ENCODE measurements at places on chromosomes 2 and 18.

GRCh38 chr2:128809880-128810279 is 491.2 kb upstream of the HS6ST1 start:
- DNase-seq, result no peak

GRCh38 chr2:218396688-218397462 is 2.8 kb upstream of the CTDSP1 start:
- DNase-seq, result no peak

DNA sequence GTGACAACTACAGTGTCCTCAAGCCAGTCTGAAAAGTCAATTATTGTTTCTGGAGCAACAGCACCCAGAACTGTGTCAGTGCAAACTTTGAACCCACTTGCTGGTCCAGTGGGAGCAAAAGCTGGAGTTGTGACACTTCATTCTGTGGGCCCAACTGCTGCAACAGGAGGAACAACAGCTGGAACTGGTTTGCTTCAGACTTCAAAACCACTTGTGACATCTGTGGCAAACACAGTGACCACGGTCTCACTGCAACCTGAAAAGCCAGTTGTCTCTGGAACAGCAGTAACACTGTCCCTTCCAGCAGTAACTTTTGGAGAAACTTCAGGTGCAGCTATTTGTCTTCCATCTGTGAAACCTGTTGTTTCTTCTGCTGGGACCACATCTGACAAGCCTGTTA is 59.8 kb downstream of the TAF4B start:
- DNase-seq, result no peak

- no peak for DNase-seq
These were observed 155.2 kb downstream of the GALNT1 start for GRCh38 chr18:35736696-35737095.

- DNase-seq, result no peak
These were observed 185.9 kb downstream of the CDH7 start for GRCh38 chr18:65936678-65937077.

- no peak for DNase-seq
These were observed 43.7 kb downstream of the WIPF1 start for GRCh38 chr2:174553811-174554493.

DNA sequence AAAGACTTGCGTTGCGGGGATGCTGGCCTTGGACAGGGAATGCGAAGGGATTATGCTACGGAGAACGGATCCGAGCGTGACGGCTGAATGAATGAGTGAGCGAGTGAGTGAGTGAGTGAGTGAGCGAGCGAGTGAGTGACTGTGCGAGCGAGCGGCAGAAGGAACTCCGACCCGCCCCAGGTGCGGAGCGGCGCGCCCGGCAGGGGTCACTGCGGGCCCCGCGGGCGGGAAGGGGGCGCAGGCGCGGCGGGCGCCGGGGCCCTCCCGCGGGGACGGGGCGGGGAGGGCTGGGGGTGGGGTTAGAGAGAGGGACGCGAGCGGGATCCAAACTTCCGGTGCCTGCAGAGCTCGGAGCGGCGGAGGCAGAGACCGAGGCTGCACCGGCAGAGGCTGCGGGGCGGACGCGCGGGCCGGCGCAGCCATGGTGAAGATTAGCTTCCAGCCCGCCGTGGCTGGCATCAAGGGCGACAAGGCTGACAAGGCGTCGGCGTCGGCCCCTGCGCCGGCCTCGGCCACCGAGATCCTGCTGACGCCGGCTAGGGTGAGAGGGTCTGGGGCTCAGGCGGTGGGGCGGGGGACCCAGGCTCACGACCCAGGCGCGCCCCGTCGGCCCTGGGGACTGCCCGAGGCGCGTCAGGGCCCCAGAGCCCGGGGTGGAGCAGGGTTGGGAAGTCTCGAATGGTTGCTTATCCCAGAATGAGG is at the start of gene ITM2C:
Gene ITM2C, plus strand, starts transcription at position 338 of the 702 bp plus-strand sequence. Its CDS starts 84 bp downstream, at position 422.
- no peak for DNase-seq

DNA sequence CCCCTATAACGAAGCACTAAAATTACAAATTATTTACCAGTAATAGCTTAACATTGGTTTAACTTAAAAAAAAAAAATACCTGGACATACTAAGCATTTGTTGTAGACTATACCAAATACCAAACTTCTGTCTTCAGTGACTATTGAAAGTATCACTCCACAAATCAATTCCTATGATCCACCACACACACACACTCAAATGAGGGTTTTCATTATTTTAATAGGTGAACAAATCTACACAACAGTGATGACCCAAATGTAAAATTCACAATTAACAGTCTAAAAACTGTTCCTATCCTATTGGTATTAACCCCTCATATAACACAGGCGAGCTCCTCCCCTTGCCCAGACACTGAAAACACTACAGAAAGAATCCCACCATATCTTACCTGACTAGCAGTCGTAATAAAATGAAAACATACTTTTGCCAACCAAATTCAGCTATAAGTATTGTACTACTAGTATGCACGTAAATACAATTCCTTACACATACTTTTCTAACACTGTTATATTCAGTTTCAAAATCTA is 2.5 kb downstream of the SP3 start:
- DNase-seq, result no peak

- no peak for DNase-seq
These were observed 106.0 kb upstream of the TAF1B start for GRCh38 chr2:9737053-9737875.

GRCh38 chr2:67489396-67489795 is 92.3 kb downstream of the ETAA1 start:
- DNase-seq, result no peak

- DNase-seq, result no peak
These were observed 30.6 kb downstream of the SCN3A start for GRCh38 chr2:165173215-165173614.

DNA sequence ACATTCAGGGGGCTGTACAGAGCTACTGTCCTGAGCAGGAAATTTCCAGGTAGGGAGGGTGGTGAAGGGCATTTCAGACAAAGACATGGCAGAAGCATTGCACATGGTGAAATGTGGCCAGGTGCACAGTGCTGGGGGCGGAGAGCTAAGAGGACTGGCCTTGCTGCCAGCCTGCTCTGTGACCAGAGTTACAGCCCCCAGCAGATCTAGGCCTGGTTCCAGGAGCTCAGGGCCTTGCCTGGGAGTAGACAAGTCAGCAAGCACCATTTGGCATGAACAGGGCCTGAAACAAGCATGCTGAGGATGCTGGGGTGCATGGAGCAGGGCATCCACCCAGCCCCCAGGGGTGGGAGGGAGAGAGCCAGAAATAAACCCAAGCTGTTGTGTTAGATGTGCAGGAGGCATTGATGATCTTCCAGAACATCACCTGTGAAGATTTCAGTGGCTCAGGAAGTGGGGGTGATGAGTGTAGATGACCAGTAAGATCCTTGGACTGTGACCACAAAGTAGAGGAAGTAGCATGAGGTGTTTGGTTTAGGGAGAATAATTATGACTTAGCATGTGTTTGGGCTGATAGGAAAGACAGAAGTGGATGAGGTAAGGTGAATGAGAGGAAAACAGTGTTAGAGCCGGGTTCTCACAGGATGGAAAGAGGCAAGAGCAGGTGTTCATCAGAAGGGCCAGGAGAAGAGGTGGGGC is 61.1 kb downstream of the COA5 start:
- DNase-seq, result no peak

DNA sequence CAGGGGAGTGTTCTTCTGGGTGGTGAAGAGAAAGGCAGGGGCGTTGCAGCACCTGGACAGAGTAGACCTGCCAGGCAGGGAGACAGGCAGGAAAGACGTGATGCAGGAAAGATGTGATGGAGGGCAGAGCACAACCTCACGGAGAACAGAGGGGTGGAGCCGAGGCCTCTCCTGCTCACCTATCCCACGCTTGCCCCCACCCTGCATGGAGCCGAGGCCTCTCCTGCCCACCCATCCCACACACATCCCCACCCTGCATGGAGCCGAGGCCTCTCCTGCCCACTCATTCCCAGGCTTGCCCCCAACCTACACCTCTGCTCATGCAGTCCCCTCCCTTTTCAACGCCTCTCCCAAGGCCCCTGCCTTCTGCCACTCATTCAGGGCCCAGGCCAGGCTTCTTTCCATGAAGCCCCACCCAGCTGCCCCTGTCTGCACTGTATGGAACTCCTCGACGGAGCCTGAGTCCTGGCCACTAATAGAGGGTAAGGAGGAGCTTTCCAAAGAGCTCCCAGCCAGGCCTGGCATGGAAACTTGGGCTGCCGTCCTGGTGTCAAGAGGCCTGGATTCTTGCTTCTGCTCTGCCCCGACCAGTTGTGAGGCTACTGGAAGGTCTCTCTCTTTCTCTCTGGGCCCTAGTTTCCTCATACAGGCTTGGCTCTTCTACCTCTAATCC is 32.0 kb upstream of the LOXHD1 start:
- no peak for DNase-seq

DNA sequence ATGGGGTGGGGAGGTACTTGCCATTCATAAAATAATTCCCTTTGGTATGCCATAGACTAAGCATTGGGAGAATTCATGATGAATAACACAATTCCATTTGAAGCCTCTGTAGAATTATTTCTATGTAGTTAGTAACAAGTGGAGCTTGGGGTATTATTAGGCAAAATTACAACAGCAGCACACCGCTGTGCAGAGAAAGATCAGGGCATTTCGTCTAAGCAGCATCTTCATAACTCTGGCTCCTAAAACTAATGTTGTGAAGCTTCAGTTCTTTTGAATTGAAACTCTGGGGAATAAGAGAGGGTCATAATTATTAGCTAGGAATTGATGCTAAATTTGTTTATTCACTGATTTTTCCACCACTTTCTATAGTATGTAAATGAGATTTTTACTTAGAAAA is 630.7 kb downstream of the DCC start:
- no peak for DNase-seq

DNA sequence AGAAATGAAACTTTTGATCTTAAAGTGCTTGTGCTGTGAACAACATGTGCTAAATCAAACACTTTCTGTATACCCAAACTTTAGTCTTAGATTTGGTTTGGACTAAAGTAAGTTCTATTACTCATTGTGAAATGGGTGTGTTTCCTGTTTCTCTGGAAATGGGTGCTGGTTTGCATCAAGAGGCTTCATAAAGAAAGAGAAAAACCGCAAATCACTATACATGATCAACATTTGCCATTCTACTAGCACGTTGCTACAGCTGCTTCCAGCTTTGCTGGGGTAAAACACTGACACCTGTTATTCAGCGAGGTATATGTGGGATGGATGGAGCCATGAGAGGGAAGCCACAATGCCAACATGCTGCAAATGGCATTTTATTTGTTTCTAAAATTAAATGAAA is 547.0 kb upstream of the ACVR2A start:
- no peak for DNase-seq

- no peak for DNase-seq
These were observed 2.1 kb downstream of the ANKMY1 start for GRCh38 chr2:240555541-240556250.

GRCh38 chr2:96163768-96164429 is 18.7 kb upstream of the DUSP2 start:
- no peak for DNase-seq

DNA sequence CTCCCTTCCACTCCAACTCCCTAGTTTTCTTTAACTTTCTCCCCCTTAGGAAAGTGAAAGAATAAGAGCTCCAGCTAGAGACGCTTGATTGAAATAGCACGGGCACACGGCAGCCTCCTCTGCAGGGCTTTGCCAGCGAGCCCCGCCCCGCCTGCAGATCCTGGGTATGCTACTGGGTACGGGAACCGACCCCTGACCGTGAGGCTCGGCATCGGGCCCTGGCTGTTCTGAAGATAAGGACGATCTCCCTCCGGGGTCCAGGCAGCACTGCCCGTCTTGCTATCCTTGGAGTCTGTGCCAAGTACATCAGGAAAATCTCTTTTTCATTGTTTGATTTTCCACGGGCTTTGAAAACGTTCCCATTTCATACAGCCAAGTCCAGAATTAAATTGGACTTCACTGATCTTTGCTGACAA is 284.5 kb downstream of the MTX2 start:
- DNase-seq, result no peak

DNA sequence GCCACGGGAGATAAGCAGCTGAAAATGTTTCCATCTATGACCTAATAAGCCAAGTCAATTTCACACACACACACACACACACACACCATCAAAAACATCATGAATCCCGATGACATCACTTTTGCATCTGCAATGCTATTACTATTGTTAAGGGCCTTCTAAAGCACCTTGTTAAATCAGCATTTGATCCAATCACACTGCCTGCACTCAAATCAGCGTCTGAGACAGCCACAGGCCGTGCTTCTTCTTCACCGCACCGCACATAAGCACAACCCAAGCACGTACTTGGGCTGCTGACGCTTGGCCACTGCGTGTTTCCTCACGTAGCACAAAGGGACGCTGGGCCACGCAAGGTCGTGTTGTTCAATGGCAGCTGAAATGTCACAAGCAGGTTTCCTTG is 15.8 kb upstream of the MTCL1 start:
- no peak for DNase-seq

DNA sequence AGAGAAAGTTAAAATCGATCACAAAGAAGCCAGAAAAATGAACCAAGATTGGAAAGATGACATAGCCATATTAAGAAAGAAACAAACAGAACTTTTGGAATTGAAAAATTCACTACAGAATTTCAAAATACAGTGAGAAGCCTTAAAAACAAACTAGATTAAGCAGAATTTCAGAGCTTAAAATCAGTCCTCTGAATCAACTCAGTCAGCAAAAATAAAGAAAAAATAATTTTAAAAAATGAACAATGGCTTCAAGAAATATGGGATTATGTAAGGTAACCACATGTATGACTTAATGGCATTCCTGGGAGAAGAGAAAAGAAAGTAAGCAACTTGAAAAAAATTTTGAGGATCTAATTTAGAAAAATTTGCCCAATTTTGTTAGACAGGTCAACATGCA is 696.2 kb downstream of the TSN start:
- DNase-seq, result no peak

- no peak for DNase-seq
These were observed 2.5 kb upstream of the ANKRD39 start for GRCh38 chr2:96860065-96861029.

DNA sequence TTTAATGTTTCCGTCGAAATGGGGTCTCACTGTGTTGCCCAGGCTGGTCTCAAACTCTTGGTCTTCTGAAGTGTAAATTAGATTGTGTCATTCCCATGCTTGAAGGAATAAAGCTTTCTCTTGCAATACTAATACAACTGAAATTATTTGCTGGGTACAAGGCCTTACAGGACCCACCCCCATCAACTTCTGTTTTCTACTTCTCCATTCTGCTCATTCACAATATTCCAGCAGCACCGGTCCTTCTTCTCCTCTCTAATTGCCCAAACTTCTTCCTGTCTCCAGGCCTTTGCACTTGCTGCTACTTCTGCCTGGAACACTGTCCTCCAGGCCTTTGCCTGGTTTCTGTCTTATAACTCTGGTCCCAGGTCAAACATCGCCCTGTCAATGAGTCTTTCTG is 73.8 kb downstream of the APOB start:
- DNase-seq, result no peak

- no peak for DNase-seq
These were observed 114.7 kb downstream of the KCNF1 start for GRCh38 chr2:11026286-11026921.
